ENCODE measurements at places on chromosomes 1 and 21.

DNA sequence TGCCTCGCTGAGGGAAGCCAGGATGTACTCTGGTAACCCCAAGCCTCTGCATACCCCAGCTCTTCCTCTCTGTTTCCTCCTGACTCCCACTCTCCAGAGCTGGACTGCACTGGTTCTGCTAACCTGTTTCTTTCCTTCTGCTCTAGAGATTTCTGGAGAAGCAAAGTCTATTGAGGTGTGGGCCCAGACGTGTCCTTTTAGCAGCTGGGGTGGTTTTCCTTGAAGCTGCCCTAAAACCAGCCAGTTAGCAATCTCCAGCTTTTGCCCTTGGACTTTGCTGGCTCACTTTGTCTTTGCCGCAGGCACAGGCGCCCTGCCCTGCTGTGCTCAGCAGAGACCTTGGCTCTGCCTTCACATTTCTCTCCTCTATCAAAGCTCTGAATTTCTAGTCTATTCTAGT lies 171.8 kb upstream of the IVNS1ABP start:
- DNase-seq: peak; percentile 17

GRCh38 chr1:223001653-223002634 lies 141.1 kb downstream of the TLR5 start:
- peak; percentile 39 for DNase-seq

DNA sequence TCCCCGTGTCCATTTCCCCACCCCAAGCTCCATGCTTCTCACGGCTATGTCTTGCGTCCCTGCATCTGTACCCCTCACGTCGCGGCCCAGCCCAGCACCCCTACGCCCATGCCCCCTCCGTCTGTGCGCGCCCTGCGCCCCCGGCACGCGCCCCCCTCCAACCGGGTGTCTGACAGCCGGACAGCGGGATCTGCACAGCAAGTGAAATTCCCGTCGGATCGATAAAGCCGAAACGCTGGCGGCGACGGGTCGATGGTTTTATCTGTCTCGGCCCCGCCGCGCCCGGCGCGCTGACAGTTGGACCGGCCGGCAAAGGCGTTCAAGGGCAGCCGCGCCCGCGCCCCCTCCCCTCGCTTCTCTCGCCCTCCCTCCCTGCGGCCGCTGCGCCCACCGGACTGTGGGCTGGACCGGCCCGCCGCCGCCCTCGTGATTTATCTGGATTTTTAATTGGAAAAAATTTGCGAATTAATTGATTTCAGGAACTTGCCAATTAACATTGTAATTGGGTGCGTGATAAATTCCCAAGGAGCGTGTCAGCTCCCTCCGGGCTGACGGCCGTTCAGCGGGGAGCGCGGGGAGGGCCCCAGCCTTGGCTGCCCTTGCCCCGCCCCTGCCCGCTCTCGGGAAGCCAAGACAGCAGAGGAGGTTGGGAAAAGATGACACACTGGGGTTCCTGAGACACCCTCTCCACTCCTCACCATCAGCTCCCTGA lies 57.1 kb downstream of the TMEM53 start:
- DNase-seq: peak; percentile 52

GRCh38 chr1:200039849-200040474 lies 12.5 kb downstream of the NR5A2 start:
- no peak for DNase-seq

GRCh38 chr1:153583976-153584375 lies 18.3 kb upstream of the S100A2 start:
- no peak for DNase-seq

- peak; percentile 87 for DNase-seq
Observed at GRCh38 chr1:110056776-110057175, 13.7 kb downstream of the ALX3 start.

GRCh38 chr1:109904105-109904817 lies 6.4 kb upstream of the CSF1 start:
- DNase-seq: peak; percentile 53

DNA sequence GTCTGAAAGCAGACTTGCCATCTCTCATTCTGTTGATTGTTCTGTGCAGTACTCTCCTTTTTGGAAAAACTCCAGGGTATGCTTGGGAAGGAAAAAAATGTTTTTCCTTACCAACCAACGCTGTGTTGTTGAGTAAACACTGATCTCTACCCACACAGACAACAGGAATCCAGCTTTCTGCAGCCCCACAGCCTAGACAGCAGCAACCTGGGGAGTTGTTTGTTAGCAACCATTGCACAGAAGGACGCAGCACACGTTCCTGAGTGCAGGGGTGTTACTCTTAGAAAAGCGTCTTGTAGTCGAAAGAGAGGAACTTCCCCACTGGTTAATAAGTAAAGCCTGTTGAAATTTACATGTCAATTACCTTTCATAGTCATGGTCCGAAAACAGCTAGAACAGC lies 56.6 kb downstream of the SMYD2 start:
- no peak for DNase-seq

DNA sequence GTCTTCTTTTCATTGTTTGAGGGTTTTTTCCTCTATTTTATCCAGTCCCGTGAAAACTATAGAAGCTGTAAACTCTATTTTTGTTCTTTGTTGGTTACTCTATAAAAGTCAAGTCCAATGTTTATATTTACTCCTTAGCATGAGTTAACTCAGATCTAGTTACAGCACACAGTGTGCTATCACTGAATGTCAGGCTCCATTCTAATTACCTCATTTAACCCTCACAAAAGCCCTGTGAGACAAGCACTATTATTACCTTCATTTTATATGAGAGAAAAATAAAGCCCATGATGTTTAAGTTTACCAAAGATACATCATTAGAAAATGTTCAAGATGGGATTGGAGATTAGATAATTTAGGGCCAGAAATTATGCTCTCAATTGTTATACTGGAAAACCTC lies 251.4 kb upstream of the SNX7 start:
- DNase-seq: no peak

DNA sequence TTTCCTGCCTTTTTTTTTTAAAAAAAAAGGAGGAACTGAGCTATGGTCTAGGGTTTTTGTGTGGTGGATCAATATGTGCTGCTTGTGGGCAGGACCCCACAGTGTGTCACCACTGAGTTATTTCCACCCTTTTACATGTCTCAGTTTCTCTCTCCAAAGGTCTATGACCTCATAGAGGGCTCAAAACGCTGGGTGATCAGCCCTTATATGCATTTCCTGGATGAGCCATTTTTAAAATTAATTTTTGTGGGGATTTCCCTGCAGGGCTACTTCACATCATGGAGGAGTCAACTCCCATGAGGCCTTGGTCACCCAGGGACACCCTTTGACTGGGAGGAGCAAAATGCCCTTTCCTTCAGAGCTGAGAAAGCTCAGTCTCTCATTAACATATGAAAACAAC lies 20.7 kb upstream of the HAO2 start:
- DNase-seq: peak; percentile 49

- no peak for DNase-seq
Observed at GRCh38 chr21:37208056-37208721, 58.9 kb downstream of the VPS26C start.

DNA sequence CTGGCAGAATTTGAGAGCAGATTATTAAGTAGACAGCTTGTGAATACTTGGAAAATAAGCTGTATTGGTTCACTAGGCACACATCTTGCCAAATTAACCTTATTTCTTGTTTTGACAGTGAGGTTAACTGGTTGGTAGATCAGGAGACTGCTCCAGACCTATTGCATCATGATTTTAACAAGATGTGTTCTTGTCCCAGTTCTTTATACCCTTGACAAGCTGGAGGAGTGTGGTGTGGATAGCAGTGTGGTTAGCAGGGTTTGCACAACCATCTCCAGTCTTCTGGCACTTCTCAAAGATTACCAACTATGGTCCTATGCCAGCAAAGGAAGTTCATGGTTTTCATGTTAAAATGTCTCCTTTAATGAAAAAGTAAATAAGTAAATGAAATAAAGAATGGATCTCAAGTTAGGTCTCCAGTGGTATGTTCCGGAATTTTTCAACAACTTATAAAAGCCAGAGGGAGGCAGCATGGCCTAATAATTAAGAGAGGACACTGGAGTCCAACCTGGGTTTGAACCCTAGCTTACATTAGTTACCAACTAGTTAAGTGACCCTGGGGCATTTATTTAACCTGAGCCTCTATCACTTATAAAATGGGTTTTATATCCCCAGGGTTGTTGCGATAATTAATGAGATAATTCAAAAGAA lies 34.1 kb downstream of the DDX20 start:
- DNase-seq: no peak

- DNase-seq: no peak
Observed at GRCh38 chr1:66276218-66276617, 257.7 kb upstream of the SGIP1 start.

GRCh38 chr1:63874278-63874880 lies 100.6 kb downstream of the ROR1 start:
- DNase-seq: no peak

Measured in mammary epithelial cell (primary cell).